Cardiac septum (tissue), 1 donor: ENCODE measurements at places on chromosomes 11 and 22. TPM values are rescaled to one million over a fixed set of nuclear protein-coding genes. Genes with fewer than 3 reads are reported as not detected.

The FGF4 gene
- total RNA-seq, result not detected

The NAV2 gene
- 50.8 TPM for total RNA-seq

The GAS2L1 gene
- 13.0 TPM for total RNA-seq

The TREH gene
- total RNA-seq, result not detected

The DEFB108B gene
- not detected for total RNA-seq

The FAM83F gene
- 2.3 TPM for total RNA-seq

The LARGE2 gene
- not detected for total RNA-seq

The C11orf58 gene
- 106 TPM for total RNA-seq

The SESN3 gene
- total RNA-seq, result 10.6 TPM
